ENCODE measurements at places on chromosomes 3 and 15.

DNA sequence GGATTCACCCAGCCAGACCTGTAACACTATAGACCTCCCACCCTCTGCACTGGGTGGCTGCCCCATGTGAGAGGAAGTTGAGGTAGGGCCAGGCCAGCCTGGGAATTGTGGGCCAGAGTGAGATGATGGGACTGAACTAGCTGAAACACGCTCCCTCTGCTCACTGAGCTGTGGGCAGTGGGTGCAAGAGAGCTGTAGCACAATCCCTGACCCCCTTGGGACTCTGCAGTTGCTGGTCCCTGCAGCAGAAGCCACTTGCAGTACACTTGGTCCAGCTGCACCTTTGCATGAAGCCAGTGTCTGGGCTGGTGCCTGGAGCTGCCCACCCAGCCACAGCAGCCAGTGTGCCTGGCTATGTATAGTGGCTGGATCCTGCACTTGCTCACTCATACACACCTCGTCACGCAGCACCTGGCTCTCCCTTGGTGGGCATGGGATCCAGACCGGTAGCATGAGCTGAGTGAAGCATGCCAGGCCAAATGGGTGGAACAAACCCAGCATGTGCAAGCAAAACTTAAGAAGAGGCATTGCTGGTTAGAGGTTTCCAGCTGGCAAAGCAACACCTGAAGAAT, 805.7 kb upstream of the GBE1 start:
- DNase-seq = no peak

DNA sequence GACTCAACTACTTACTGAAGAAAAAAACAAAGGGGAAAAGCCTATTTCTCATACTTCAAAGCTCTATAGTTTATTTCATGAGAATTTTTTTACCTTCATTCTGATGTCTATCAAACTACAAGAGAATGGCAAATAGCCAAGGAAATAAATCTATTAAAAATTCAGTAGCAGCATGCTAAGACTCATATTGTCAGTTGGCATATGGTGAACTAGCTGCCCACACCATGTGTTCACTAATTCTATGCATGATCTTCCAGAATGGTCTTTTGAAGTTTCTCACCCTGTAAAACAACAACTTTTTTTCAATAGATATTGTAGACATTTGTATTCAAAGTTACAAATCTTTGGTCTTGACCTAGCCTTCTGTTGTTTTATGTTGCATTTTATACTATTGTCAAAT, 386.2 kb downstream of the RSL24D1 start:
- no peak for DNase-seq

DNA sequence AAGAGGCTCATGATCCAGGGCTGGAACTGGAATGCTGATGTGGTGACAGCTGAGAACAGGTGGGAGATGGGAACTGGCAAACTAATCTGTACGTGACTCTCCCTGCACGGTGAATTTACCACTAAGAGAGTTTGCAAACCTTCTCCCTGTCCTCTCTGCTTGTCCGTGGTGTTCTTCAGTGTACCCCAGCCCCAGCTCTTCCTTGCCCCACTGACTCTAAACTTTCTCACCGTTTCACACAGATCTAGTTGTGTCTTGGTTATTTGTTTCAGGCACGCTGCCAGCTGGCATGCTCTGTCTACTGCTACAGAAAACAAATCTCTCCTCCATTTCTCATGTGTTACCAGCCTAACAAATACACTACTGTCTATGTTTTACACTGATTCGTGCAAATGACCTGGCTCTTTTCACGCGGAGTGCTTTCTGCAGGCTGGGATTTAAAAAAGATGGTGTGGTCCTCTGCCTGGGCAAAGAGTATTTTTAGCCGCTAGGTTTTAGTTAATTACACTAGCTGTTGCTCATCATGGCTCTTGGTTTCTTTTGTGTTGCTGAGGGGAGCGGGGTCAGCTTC, 192.7 kb upstream of the LRIG1 start:
- no peak for DNase-seq

- DNase-seq = no peak
These were observed 986.5 kb downstream of the TUSC7 start for GRCh38 chr3:117695871-117696645.

GRCh38 chr3:122858373-122858772, 63.5 kb downstream of the SLC49A4 start:
- no peak for DNase-seq

DNA sequence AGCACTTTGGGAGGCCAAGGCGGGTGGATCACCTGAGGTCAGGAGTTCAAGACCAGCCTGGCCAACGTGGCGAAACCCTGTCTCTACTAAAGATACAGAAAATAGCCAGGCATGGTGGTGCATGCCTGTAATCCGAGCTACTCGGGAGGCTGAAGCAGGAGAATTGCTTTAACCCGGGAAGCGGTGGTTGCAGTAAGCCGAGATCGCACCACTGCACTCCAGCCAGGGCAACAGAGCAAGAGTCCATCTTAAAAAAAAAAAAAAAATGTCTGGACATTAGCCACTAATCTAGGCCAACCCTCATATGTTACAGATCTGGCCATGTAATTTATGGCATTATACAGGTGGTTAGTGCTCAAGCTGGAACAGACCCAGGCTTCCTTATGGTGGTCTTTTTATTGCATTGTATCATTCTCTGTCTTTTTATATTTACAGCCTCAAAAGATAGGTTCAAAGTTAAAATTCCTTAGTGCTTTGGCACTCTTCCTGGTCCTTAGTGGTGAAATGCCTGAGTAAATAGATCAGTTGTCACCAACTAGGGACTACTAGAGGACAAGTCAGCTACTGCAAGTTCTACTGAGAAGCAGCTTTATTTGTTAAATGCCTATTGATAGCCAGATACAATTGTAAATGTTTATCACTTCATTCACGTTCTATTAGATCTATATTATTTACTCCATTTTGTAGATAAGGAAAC, 16.0 kb downstream of the STARD9 start:
- no peak for DNase-seq

- DNase-seq = no peak
These were observed 56.4 kb downstream of the TGFBR2 start for GRCh38 chr3:30662836-30663235.

- DNase-seq = no peak
These were observed 22.8 kb upstream of the LRRC34 start for GRCh38 chr3:169835533-169835932.

GRCh38 chr3:63966871-63967270, 54.7 kb upstream of the SCAANT1 start:
- DNase-seq = no peak

- DNase-seq = no peak
These were observed 112.2 kb downstream of the CHL1 start for GRCh38 chr3:308597-309321.

DNA sequence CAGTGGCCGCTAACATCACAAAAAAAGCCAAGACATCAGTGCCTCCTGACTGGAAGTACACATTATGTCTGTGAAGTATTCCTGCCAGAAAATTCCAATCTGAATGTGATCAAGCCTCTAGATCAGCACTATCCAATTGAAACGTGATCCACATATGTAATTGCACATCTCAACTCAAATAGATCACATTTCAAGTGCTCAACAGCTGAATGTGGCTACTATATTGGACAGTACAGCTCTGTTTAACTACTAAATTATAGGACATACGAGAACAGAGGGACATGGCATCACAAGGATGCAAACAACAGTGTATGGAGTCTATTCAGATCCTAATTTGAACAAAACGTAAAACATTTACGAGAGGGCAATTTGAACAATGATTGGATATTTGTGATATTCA, 542 bp upstream of the UBAP1L start:
- no peak for DNase-seq

- no peak for DNase-seq
These were observed 39.4 kb downstream of the DNAJB8 start for GRCh38 chr3:128427175-128427857.

- no peak for DNase-seq
These were observed 44.7 kb downstream of the FBLN2 start for GRCh38 chr3:13593615-13594014.
